ENCODE measurements at places on chromosomes 5 and 9.

- peak; percentile 52 for DNase-seq
Measured at GRCh38 chr9:129290606-129291005, 112.5 kb upstream of the IER5L start.

DNA sequence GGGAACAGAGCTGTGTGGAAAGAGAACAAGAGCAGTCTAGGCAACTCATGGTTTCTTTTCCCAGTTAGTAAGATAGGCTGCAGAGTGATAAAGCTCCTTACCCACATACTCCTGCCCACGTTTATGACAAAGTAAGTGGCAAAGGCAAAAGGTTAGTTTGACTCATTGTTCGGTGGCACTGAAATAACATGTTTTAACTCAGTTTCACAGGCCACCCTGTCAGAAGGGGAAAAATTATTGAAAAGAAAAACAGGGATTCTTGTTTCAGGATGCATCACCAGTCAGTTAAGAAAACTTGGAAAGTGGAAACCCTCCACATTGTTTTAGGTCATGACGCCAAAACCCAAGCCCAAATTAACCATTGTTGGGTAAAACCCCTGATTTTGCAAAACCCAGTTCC lies 22.3 kb upstream of the DAB2 start:
- no peak for DNase-seq

- no peak for DNase-seq
Measured at GRCh38 chr9:20981486-20981885, 50.0 kb downstream of the HACD4 start.

GRCh38 chr9:472479-473075 lies 257.9 kb downstream of the DOCK8 start:
- DNase-seq = no peak

GRCh38 chr5:142540922-142541422 lies 144.9 kb downstream of the FGF1 start:
- DNase-seq = no peak

DNA sequence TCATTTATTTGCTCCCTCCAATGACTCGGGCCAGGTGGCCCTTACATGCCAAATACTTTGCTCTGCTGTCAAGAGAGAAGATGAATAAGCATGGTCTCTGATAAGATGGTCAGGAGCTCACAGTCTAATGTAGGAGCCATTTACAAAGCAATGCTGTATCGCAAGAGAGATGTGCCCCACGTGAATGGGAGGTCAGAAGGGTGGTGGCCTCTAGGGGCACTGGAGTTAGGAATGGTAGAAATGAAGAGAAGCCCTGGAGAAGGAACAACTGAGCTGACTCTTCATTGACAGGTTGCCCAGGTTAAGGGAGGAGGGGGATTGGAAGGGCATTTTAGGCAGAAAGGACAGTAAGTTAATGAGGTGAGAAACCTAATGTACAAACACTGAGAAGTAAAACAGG lies 286.5 kb downstream of the KCTD16 start:
- DNase-seq = no peak

GRCh38 chr9:20844916-20845315 lies 160.9 kb downstream of the FOCAD start:
- no peak for DNase-seq

GRCh38 chr9:123440256-123440655 lies 84.3 kb downstream of the CRB2 start:
- no peak for DNase-seq

DNA sequence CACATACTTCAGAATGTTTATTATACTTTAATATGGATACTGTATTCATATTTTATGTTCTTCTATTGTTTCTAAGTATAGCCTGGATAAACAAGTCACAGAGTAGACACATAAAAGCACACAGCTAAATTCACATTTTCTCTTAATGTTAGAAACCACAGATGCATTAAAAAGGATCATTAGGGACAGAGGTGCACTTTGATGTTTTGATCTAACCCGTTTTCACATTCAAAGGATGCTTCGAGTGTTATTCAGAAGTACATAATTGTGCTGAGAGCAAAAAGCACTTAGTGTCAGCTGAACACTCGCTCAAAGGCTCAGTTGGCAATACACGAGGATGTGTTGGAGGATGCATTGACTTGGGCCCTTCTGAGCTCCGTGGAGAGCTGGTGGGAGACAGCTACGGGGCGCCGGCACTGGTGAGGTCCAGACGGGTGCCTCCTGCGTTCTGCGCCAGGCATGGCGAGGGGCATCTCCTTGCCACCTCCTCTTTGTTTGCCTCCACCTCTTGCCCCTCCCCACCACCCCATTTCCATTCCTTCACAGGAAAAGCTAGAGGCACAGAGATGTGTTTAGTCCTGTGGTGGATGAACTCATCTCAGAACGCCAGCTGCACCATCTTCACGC lies 35.5 kb downstream of the MED10 start:
- no peak for DNase-seq

- no peak for DNase-seq
Measured at GRCh38 chr9:8365029-8365428, 565.5 kb upstream of the DMAC1 start.

DNA sequence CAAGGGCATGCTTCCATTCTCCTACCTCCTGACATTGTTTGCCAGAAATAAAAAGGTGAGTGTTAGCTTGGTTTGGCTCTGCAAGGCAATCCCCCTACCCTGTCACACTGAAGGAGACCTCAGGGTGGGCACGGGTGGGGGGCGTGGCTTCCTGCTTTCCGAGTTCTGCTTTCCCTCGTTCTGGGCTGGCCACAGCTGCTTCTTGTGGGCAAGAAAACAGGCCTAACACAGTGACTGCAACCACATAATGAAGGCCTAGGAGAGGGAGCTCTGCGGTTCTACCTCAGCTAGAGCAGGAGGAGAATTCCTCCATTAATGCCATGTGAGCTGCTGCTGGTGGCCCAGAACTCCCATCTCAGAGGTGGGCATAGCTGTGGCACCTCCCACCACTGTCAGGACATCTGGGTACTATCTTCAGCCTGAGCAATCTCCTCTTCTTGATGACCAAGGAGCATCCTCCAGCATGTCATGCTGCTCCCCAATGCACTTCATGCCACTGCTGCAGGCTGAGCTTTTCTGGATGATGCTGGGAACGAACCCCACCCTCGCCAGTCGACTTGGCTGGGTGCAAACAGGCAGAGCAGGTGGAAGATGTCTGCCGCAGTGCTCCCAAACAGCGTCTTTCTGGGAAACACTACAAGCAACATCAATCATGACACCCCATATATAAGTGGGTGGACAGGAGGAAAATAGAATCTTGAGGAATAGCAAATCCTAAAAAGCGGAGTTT lies 139.5 kb upstream of the RAPGEF1 start:
- no peak for DNase-seq

DNA sequence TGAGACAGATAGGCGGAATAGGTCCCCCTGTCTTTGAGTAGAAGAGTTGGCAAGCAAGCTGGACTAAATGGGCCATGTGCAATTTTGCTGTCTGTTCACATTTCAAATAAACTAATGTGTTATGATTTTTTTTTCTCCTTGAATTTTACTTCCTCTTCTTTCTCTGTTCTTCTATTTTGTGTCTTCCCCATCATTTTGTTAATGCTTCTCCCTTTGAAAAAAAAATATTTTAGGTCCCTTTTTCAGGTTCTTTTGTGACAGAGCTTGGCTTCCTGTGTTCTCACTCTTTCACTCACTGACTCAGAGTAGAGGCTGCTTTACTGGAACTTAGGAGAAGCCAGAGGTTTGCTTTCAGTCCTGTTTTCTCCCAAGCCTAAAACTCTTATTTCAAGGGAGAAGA lies 48.1 kb downstream of the PTCD2 start:
- no peak for DNase-seq

DNA sequence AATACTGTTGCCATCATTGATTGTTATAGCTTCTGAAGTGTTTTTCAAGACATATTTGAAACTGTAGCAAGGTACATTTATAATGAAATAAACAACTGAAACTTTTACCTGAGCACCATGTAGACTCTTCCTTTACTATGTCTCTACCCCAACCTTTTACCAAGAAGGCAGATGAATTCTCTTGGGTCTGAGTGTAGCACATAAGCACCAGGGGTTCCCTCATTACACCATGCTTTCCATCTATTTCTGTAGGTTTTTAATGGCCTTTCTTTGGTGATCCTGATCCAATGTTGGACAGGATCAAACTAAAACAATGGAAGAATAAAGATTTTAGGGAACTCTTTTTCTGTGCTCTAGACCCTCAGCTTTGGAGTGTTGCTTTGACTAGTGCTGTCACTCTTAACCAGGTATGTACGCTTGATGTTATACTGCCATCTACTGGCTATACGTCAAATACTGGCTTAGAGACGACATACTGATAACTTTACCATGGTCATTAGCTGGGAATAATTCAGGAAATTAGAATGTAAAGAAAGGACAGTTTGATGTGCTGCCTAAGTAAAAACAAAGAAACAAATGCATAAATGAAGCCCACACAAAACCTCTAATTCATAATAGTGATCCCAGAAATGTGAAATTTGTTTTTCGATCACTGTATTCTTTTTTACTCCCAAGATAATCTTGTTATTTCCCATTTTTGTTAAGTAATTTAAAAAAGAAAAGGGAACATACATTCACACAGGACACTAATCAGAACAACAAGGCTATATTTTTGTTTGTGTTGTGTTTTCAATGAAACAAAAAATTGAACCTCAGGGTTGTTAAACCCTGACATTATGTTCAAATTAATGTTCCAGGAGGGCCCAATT lies 30.7 kb downstream of the IFNW1 start:
- DNase-seq = no peak

GRCh38 chr9:108855529-108855886 lies 278 bp downstream of the ACTL7B start:
- no peak for DNase-seq

DNA sequence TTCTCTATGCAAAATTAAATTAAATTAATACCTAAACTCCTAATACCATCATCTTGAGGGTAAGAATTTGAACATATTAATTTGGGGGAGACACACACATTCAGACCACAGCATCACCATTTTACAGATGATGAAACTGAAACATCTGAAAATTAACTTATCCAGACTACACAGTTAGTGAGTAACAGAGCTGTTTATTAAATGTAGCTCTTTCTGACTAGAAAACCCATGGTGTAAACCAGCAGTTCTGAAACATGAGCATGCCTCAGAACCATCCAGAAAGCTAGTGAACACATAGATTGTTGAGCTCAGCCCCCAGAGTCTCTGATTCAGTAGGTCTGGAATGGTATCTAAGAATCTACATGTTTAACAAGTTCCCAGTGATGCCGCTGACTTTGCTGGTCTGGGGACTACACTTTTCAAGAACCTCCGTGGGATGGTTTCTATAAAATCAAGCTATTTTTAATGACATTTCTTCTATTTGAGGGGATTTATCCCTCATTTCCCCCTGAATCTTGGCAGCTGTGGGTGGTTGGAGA lies 113.5 kb downstream of the RORB start:
- no peak for DNase-seq

GRCh38 chr9:127450243-127450760 lies 904 bp downstream of the RPL12 start:
- DNase-seq = no peak

GRCh38 chr5:163473635-163474243 lies 13.3 kb downstream of the HMMR start:
- DNase-seq = no peak

GRCh38 chr9:35649431-35650340 lies 1.0 kb downstream of the SIT1 start:
- DNase-seq = no peak

GRCh38 chr9:2158766-2159430 lies 143.8 kb downstream of the SMARCA2 start:
- no peak for DNase-seq

- DNase-seq = no peak
Measured at GRCh38 chr5:166349046-166349445, 1942.4 kb upstream of the WWC1 start.

DNA sequence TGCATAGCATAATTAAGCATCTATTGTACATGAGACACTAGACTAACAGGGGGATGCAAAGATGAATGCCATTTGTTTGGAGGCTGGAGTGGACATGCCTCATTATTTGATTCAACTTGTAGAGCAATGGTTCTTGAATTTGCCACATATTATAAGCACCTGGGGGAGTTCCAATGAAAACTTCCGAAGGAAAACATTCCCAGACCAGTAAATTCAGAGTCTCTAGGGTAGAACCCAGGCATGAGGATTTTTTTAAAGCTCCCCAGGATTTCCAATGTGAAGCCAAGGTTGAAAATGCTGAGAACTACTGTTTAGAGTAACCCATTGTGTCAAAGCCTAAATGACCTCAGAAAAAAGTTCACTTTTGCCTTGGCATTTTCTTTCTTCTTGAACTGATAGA lies 93.9 kb upstream of the ITGA1 start:
- DNase-seq = no peak

- DNase-seq = no peak
Measured at GRCh38 chr9:37287317-37287716, 135.2 kb upstream of the GRHPR start.

DNA sequence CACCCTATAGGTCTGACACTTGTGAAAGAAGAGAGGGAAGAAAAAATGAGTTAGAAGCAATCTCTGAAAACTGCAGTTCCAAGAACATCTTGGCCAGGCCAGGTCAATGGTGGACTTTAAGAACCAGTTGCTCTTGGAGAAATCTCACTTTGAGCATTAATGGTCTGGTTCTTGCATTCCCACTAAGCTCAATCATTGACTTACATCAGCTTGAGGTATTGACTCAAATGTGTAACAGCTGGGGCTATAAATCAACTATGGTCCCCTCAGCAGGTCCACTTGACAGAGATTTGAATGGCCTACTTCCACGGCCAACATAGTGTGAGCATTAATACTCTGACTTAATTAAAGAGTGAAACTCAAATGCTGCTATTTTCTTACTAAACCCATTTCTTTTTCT lies 357.8 kb upstream of the RGMB start:
- no peak for DNase-seq

GRCh38 chr5:23864786-23865185 lies 357.4 kb downstream of the PRDM9 start:
- no peak for DNase-seq

- no peak for DNase-seq
Measured at GRCh38 chr5:5343568-5343967, 78.9 kb upstream of the ICE1 start.

DNA sequence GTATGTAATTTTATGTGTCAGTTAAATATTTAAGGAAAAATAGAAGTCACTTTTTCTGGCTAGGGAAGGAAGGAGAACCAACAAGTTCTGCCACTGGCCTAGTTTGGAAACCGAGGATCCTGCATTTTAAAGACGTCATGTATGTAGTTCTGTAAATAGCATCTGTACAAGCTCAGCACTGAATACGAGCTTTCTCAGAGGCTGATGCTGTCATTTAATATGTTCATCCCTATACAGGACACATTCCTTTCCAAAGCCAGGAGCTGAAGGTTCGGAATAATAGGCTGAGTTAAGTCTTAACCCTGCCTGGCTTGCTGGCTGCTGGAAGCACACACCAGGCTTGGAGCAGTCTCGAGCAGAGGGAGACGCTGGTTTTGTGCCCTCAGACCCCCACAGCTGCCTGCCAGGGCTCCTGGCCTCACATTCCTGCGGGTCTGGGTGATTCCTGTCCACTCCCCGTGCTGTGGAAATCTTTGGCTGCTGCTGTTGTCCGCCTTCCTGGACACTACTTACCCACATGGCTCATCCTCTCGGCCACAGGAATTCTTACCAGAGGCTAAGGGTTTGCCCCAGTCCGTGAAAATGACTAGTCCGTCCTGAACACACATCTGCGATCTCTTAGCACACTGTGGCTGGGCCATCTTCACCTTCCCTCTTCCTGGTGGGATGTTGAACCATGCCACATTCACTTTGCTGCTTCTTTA lies 36.6 kb downstream of the SLC46A2 start:
- no peak for DNase-seq

Measured in type B pancreatic cell (in vitro differentiated cells).